ENCODE measurements at places on chromosomes 7 and 10. TPM values are rescaled to one million over a fixed set of nuclear protein-coding genes. Genes with fewer than 3 reads are reported as not detected.

- H3K4me1 ChIP-seq, result no peaks in the 10 kb centered on the region
- no peaks in the 10 kb centered on the region for H3K27me3 ChIP-seq
- H3K4me3 ChIP-seq, result no peak overlapping the region
- H3K27ac ChIP-seq, result no peak overlapping the region
- DNase-seq, result no peak
- no peaks in the 10 kb centered on the region for H3K36me3 ChIP-seq
These were observed 17.9 kb upstream of the ACSM6 start for GRCh38 chr10:95176101-95176500.

The KCP gene
- 4.3 TPM for total RNA-seq

DNA sequence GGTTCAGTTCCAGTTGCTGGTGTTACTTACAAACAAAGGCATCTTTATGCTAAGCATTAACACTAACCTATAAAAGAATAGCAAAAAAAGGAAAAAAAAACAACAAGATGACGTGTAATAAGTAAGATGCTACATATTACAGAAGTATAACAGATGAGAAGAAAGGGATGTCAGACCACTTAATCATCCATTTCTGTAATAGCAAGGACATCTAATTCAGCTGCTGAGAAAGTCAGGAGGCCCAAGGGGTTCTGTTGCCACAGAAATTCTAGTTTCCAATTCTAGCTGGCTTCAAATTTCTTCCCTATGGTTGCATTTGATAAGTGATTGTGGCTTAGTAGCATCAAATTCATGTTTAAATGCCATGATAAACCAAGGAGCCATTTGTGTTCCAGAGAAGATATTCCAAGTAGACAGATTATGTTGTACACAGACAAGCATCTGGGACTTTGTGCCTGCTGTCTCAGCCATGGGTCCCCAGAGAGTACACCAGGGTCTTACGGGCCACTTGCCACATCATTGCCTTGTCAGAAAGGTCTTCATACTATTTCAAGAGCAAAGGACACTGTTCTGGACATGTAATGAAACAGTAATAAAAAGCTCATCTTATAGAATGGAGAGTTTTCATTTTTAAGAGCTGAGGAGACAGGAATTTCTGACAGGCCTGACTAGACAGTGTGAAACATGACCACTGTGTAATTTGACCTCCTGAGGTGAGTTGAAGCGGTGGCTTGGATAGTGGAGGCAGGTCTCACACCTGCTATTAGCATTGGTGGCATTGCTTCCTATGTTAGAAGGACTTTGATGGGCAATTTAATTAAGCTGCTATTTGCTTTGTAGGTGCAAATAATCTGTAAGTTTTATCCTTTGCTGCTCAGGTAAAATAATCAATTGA, 4.2 kb upstream of the ASB4 start:
- no peak for DNase-seq
- H3K27ac ChIP-seq, result no peak overlapping the region
- no peaks in the 10 kb centered on the region for H3K27me3 ChIP-seq

- peaks cover 31% of the 10 kb centered on the region for H3K27me3 ChIP-seq
- H3K4me1 ChIP-seq, result peaks cover 64% of the 10 kb centered on the region
- H3K27ac ChIP-seq, result peak overlapping the region; percentile 83
- peak overlapping the region; percentile 69 for H3K4me3 ChIP-seq
These were observed 54.5 kb downstream of the LRRC4 start for GRCh38 chr7:127976738-127977120.

DNA sequence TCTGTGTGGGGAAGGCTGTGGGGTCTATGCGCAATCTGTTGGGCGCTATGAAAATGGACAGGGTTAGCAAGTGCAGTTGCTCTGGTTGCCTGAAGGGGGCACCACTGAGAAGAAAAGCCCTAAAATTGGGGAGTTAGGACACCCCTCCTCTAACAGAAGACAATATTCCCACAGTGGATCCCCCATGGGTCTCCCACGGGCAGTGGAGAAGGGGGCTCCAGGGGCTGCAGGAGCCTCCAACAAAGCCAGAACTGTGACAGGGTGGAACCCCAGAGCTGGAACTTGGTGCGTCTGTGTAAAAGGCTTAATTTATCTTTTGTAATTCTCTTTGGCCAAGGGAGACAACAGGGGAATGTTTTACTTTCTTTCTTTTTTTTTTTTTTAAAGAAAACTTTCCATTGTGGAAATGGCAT, 12.5 kb upstream of the COL13A1 start:
- H3K27ac ChIP-seq, result no peak overlapping the region
- no peak overlapping the region for H3K4me3 ChIP-seq
- H3K36me3 ChIP-seq, result no peaks in the 10 kb centered on the region
- H3K27me3 ChIP-seq, result no peaks in the 10 kb centered on the region

DNA sequence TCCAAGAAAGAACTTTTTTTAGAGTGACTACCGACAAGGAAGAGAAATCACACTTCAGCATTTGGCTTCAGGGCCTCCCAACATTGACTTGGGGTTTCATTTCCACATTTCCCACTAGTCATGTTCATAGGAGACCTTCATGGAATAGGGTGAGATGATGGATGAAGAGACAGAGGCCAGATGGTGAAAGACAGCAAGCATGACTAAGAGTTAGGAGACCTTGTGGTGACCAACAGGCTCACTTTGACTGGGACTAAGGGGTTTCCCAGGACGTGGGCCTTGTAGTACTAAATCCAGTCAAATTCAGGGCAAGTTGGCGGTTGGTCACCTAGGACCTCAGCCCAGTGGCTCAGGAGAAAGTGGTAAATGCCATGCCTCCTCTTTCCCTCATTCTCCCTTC, 3.0 kb upstream of the GIMAP5 start:
- H3K27me3 ChIP-seq, result peaks cover 4% of the 10 kb centered on the region
- H3K36me3 ChIP-seq, result peaks cover 21% of the 10 kb centered on the region
- H3K27ac ChIP-seq, result no peak overlapping the region
- peaks cover 44% of the 10 kb centered on the region for H3K4me1 ChIP-seq

DNA sequence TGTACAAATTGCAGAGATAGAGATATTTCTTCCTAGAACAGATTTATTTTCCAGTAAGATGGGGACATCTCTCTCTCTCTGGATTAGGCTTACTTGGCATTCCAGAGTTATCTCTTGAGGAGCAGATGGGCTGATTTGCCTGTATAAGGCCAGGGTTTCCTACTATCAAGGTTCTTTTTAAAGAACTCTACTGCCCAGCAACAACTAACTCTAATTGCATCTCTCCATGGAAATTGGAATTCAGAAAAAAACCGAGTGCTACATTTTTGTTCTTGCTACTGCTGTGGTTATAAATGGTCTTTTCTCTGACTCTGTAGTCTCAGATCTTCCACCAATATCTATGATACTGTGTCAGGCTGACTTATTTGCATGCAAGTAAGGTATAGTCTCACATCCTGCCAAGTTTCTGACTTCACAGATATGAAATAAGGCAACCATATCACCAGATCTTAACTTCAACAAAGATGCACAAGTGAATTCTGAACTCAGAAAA, 161.1 kb downstream of the CRPPA start:
- DNase-seq, result no peak
- H3K4me3 ChIP-seq, result no peak overlapping the region
- H3K4me1 ChIP-seq, result no peaks in the 10 kb centered on the region
- H3K27ac ChIP-seq, result no peak overlapping the region

The ICA1 gene
- total RNA-seq, result 91.4 TPM

DNA sequence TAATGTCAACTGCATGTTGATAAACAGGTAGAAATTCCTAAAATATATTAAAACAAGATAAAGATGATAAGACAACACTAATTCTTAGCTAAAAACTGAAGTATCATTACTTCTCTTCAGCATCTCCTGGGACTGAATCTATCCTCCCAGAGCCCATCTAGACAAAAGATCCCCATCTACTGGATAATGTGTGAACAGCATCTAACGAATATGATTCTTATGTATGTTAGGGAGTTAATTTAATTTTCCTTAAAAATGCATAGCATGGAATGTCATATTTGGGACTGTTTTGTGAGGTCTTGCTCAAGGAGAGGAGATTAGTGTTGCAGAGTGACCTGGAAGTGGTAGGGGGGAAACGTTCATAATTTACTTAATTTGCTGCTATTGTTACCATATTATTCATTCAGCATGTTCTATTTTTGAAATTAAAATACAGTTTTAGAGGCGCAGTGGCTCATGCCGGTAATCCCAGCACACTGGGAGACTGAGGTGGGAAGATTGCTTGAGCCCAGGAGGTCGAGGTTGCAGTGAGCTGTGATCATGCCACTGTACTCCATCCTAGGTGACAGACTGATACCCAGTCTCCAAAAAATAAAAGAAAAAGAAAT, 305.1 kb upstream of the CSTF2T start:
- no peaks in the 10 kb centered on the region for H3K36me3 ChIP-seq
- peak; percentile 9 for DNase-seq
- no peaks in the 10 kb centered on the region for H3K27me3 ChIP-seq
- peaks cover 34% of the 10 kb centered on the region for H3K4me1 ChIP-seq
- H3K27ac ChIP-seq, result no peak overlapping the region

DNA sequence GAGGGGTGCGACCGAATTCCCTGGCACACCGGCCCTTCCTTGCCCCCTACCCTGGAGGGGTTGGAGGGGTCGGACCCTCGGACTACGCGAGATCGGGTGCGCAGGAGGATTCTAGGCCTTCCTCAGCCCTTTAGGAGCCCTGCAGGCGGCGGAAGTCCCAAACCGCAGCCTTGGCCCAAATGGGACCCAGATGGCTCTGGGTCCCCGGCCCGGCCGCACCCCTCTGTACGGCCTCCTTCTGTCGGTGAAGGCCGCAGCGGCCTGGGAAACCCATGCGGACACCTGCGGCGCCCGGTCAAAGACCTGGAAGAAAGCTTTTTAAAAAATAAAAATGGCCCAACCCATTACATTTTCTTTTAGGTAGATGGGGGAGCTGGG, 2.4 kb upstream of the VAX1 start:
- peaks cover 24% of the 10 kb centered on the region for H3K4me1 ChIP-seq
- no peak overlapping the region for H3K4me3 ChIP-seq
- peaks cover 10% of the 10 kb centered on the region for H3K36me3 ChIP-seq
- H3K27ac ChIP-seq, result no peak overlapping the region
- H3K27me3 ChIP-seq, result peaks cover 25% of the 10 kb centered on the region

DNA sequence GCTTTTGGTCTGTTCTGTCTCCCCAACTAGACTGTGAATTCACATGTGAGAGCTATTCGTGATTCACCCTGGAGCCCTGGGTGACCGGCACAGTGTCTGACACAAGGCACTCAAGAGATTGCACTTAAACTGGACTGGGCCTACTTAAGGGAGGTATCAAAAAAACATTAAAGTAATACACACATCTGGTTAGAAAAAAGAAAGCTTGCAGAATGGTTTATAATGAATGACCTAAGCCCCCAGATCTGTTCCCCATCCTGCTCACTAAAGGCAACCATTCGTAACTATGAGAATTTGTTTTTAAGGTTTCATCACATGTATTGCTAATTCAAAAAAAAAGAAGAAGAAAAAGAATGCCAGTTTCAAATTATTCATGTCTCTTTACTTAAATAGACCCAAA, 74.5 kb downstream of the DGKI start:
- no peak for DNase-seq
- H3K36me3 ChIP-seq, result no peaks in the 10 kb centered on the region
- H3K4me3 ChIP-seq, result no peak overlapping the region
- H3K27ac ChIP-seq, result no peak overlapping the region
- no peaks in the 10 kb centered on the region for H3K27me3 ChIP-seq

The ADAP1 gene
- 1.7 TPM for total RNA-seq

GRCh38 chr10:131980761-131981428, 828 bp downstream of the BNIP3 start:
- H3K4me3 ChIP-seq, result peak overlapping the region; percentile 92
- no peak overlapping the region for H3K27ac ChIP-seq
- DNase-seq, result no peak

DNA sequence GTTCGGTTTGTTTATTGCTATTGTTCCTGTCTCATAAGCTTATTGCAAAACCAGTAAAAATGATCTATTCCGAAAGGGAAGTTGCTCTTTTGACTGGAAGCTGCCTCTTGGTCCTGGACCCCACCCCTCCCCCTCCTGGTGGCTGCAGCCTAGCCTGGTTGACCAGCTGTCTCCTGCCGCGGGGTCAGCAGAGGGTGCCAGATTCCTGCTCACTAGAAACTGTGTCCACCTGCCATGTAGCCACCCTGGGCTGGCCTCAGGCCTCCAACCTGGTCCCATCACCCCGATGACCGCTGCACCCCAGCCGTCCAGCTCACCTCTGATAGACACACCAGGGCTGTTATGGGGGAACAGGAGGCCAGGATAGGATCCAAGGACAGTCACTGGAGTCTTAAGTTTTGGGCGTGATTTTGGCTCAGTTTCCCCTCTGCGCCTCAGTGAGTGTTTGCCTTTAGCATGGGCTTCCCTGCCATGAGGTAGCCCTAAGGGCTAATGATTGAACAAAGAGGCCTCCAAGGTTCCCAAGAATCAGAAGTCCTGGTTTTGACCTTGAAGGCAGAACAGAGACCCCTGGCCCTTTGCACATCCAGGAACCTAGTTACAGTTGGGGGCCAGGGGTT, 32.9 kb upstream of the SLF2 start:
- H3K27ac ChIP-seq, result no peak overlapping the region
- H3K36me3 ChIP-seq, result no peaks in the 10 kb centered on the region
- DNase-seq, result peak; percentile 46
- H3K27me3 ChIP-seq, result no peaks in the 10 kb centered on the region

Data from endothelial cell (in vitro differentiated cells).